Activated naive CD4-positive, alpha-beta T cell treated with Interleukin-2 at 50 U/mL for 16 hours (primary cell): ENCODE measurements at places on chromosomes 1 and 21.

DNA sequence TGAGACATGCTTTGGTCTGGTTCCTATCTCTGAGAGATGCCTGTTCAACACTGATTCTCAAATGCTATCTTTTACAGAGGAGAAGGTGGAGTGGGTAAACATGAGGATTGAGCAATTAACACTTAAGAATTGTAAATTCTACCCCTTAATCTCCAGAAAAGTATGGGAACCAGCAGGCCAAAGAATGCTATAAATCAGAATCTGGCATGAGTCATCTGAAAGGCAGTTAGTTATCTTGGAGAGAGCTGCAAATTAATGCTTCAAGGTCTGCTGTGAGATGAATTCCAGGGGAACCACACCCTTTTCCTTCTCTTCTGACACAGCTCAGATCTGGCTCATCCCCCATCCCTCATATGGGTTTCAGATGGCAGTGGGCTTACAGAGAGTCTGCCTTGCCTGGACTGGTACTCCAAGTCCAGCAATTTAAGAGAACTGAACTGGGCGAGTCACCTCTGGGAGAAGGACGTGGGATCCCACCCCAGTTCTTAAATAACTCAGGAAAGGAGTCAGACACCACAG, 5.2 kb downstream of the S100A10 start:
- DNase-seq, result no peak

DNA sequence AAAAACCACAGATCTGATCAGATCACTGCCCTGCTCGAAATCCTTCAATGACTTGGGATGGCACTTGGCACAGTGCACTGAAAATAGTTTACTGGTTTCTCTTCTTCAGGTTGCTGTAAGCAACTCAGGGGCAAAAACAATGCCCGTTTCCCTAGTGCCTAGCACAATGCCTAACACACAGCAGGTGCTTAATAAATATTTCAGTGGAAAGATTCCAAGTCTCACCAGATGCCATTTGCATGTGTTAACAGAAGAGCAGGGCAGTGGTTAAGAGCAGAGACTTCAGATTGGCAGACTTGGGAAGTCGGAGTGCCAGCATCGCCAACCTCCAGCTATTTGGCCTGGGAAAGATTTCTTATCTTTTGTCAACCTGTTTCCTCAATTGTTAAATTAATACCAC, 10.9 kb upstream of the METTL25B start:
- no peak for DNase-seq

- DNase-seq, result no peak
Measured at GRCh38 chr1:44591381-44591780, 82.9 kb downstream of the TMEM53 start.

GRCh38 chr1:168942165-168942564, 164.3 kb upstream of the ATP1B1 start:
- DNase-seq, result no peak

- peak; percentile 45 for DNase-seq
Measured at GRCh38 chr21:33908760-33909159, 6.8 kb downstream of the ATP5PO start.

GRCh38 chr1:97451046-97451826, 469.6 kb downstream of the DPYD start:
- DNase-seq, result no peak

DNA sequence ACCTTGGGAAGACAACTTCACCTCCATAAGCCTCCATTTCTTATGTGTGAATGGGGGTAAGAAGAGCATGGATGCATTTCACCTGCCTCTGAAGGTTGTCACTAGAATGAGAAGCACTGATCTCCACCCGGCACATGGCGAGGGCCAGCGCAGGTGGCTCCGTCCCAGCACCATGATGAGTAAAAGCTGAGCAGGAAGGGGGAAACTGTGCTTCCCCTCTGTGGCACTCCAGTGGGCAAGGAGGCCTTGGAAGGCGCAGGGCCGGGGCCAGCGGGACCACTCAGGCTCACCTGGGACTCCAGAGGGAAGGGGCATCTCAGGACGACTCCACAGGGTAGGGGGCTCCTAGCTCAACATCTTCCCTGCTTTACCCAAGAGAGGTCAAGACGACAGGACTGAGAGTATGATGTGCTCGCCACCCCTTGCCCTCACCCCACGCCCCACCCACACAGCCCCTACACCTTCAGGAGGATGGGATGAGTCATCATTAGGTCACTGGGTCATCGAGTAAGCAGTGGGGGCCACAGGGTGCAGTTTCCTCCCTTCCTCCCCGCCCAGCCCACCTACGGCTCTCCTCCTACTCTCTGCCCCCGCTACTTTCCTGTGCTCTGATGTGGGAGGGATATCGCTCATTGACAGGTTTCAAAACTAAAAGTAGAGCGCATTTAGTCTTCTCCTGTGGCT, 112.1 kb downstream of the HIVEP3 start:
- DNase-seq, result peak; percentile 76

DNA sequence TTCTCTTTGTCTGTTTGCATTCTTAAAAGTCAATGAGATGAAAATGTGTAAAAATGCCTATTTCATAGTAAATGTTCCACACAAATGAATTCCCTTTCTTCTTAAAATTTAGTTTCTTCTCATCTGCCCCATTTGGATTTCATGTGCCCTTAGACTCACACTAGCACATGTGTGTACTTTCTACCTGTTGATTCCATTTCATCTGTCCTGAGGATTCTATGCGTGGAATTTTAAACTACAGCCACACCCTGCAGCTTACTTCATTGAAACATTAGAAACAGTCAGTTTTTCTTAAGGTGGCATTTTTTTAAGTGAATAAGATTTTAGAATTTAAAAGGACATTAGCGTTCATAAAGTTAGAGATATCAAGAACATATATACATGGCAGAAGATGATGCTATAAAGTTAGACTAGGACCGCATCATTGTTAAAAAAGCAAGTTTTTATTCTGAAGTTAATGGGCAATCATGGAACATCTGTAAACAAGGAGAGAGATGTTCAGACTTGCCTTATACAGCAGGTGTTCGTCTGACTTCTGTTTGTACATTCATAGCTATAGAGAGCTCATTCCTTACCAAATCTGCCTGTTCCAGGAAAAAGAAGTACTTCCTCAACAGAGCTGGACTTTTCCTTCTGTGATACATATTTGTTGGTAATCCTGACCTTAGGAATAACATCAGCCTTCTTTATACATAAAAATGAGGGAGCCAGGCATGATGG, 3.9 kb upstream of the TUT4 start:
- no peak for DNase-seq

GRCh38 chr1:119384591-119384990, 16.0 kb downstream of the HAO2 start:
- no peak for DNase-seq

DNA sequence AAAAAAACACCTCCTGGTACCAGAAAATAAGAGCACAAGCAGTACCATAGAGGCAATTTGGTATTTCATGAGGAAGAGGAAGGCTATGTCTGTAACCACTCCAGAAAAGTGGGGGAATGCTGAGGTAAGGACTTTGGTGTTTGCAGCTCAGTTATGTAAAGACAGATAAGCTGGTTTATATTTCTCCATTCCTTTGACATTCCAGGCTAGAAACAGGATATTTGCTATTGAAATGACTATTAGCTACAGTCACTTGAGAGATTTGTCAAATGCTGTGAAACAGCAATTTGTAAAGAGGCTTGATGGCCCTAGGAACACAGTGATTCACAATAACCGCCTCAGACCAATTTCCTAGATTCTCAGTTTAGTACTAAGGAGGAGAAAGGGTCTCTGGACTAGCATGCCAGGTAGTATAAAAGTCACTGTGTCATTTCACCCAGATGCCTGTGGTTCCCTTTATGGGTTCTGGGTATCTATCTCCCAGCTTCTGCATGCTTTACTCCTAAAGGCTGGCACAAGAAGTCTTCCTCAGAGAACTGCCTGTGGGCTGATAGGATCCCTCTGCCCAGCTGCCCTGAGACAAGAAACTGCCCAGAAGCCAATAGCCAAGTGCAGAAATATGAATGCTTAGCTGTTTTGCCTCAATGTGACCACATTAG, 80.5 kb downstream of the VCAM1 start:
- DNase-seq, result no peak

DNA sequence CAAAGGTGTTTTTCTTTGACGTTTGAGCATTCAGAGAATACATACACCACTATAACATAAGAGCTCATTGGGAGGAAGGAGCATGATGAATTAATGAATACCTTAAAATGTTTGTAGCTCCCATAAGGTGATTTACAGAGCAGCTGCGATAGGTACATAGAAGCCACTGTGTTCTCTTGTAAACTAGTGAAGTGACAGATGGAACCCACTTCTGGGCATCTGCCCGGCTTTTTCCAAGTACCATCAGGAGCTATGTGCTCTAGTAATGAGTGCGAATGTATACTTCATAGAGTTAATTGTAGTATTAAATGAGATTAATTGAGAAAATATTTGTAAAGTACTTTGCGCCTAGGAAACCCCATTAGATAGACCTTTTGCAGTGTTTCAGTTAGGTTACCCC, 48.4 kb downstream of the HENMT1 start:
- DNase-seq, result no peak

GRCh38 chr1:5815211-5815610, 177.0 kb downstream of the NPHP4 start:
- DNase-seq, result no peak

- no peak for DNase-seq
Measured at GRCh38 chr21:16872616-16873015, 640.2 kb upstream of the CXADR start.

GRCh38 chr1:209046935-209047334, 536.6 kb upstream of the CAMK1G start:
- DNase-seq, result no peak

GRCh38 chr1:182611787-182612186, 7.6 kb upstream of the RGS16 start:
- DNase-seq, result no peak

GRCh38 chr21:17921579-17922530, 102.7 kb upstream of the C21orf91 start:
- no peak for DNase-seq

- DNase-seq, result no peak
Measured at GRCh38 chr1:171226747-171227370, 21.4 kb upstream of the FMO1 start.

GRCh38 chr1:201779351-201779880, 49.5 kb upstream of the IPO9 start:
- DNase-seq, result no peak
